Activated T-helper 1 cell treated with anti-CD3 and anti-CD28 coated beads, Interleukin-2, amount 50 U/mL, for 16 hours (primary cell): ENCODE measurements at places on chromosomes 1 and 21.

- DNase-seq, result no peak
Measured at GRCh38 chr1:50109647-50110075, 941 bp downstream of the ELAVL4 start.

DNA sequence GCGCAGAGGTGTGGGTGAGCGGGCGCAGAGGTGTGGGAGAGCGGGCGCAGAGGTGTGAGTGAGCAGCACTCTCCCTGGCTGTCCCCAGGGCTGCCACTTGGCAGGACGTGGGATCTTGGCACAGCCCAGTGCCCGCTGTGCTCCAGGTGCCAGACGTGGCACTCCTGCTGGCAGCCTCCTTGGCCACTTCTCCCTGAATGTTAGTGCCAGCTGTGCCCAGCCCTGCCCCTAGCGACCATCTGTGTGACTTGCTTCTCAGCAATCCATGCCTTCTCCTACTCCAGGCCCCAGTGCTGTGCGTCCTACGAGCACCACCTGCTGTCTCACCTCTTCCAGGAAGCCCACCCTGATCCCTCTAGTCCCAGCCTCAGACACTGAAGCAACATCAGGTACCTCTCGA lies 30.5 kb downstream of the KRTAP10-1 start:
- DNase-seq, result no peak

DNA sequence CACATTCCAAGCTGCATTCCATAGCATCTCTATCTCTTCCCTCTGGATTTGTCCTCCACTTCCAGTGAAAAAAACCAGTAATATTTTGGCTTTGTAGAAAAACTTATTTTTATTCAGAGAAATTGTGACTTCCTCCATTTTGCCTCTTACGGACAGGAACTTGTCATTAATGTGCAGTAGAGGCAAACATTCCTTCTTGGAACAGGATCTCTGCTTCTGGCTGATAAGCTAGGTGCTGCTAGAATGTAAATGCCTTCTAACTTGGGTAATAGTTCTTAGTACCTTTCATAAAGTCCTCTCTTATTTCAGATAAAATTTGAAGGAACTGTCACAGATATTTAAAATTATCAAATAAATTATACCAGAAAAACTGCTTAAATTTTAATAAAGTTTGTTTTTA lies 707.8 kb downstream of the USP25 start:
- no peak for DNase-seq

GRCh38 chr1:29689372-29690030 lies 453.2 kb downstream of the PTPRU start:
- no peak for DNase-seq

GRCh38 chr1:45887156-45887842 lies 83.9 kb downstream of the MAST2 start:
- no peak for DNase-seq
